ENCODE measurements at places on chromosomes 5 and 9. TPM values are rescaled to one million over a fixed set of nuclear protein-coding genes. Genes with fewer than 3 reads are reported as not detected.

- DNase-seq, result no peak
These were observed 2.6 kb downstream of the EXOC3 start for GRCh38 chr5:445591-445990.

GRCh38 chr5:142717582-142718215 is 31.8 kb upstream of the FGF1 start:
- DNase-seq, result no peak

GRCh38 chr9:38358390-38359296 is 33.9 kb upstream of the ALDH1B1 start:
- peak; percentile 11 for DNase-seq

GRCh38 chr9:117951127-117951526 is 246.9 kb downstream of the TLR4 start:
- DNase-seq, result no peak

DNA sequence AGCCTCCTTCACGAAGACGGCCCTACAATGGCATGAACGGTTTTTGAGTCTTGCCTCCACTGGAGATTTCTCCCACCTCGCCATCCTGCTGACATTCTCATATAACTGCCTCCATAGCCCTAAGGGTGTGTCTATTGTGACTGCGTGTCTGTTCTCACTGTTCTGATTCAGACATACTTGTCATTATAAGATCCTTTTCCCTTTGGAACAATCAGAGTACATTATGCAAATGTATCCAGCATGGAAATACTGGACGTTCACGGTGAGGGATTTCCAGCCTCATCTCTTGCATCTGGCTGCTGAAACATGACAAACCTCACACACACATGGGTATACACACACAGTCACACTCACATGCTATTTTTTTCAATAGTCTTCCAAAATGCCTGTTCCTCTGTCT is 402.1 kb downstream of the DIRAS2 start:
- DNase-seq, result no peak

DNA sequence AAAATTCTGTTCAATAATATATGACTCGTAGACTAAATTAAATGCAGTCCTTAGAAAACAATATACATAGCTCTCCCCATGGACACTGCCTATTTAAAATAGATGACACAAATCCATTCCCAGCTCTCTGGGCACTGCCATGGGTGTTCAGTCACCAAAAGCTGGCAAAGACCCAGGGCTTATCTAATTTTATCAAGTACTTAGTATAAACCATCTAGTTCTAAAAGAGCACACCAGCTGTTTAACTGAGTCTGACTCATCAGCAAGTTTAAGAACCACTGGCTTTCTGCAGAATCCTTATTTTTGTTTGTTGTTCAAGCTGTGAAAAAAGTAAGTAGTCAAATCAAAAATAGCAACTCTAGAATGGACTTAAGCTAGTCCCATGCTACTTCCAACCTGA is 107.6 kb downstream of the PLPP1 start:
- DNase-seq, result no peak

GRCh38 chr9:21443849-21444625 is 3.8 kb downstream of the IFNA1 start:
- DNase-seq, result no peak

DNA sequence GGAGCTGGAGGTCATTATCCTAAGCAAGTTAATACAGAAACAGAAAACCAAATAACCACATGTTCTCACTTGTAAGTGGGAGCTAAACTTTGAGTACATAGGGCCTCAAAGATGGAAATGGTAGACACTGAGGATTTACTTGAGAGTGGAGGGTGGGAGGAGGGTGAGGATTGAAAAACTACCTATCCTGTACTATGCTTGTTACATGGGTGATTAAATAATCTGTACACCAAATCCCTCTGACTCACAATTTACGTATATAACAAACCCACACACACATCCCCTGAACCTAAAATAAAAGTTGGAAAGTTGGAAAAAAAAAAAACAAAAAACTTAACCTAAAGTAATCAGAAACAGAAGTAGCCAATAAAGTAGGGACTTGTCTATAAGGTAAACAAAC is 48.8 kb upstream of the LARP1 start:
- DNase-seq, result no peak

- DNase-seq, result no peak
These were observed 44.8 kb upstream of the CYLC2 start for GRCh38 chr9:102950346-102950745.

DNA sequence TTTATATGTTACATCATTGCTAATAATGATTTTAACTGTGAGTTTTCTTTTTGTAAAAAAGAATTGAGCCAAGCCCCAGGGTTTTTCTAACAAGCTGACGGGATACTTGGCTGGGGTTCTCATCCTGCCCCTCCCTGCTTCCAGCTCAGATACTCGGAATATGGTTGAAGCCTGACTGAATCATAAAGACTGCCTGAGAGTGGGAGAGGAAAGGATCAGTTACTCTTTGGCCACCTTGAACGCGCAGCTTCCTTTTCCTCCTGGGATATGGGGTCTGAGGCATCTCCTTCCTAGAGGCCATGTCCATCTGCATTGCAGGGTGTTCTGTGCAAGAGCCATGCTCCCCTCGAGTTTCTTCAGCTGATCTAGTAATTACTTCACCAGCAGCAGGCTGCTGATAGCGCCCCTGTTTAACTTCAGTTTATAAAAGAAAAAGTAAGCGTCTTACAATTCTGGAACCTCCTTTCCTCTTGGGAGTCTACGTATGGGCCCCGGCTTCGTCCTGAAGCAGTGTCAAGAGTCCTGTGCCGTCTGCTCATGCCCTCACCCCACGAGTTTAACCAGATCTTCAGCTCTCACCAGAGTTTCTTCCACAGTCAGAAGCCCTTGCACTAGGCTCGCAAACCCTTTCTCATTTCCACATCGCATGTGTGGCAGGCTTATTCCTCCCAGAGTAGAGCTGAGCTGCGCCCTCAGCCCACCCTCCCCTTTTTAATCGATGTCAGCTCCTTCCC is 130.0 kb downstream of the MVB12B start:
- DNase-seq, result no peak

GRCh38 chr5:5078009-5078897 is 61.9 kb upstream of the ADAMTS16 start:
- no peak for DNase-seq

DNA sequence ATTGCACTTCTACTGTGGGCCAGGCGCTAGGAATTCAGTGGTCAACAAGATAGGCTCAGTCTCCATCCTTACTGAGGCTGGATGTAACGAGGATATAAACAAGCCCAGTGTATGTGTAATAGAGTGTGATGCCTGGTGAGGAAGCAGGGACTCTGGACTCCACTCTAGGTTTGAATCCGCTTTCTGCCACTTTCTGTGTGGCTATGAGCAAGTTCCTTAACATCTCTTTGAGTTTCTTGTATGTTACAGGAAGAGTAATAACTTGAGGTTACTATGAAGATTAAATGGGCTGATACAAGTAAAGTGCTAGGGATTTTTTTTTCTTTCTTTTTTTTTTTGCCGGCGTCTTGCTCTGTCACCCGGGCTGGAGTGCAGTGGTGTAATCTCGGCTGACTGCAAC is 12.4 kb downstream of the DOCK2 start:
- DNase-seq, result no peak

GRCh38 chr5:1751026-1751863 is 48.4 kb downstream of the MRPL36 start:
- DNase-seq, result no peak

DNA sequence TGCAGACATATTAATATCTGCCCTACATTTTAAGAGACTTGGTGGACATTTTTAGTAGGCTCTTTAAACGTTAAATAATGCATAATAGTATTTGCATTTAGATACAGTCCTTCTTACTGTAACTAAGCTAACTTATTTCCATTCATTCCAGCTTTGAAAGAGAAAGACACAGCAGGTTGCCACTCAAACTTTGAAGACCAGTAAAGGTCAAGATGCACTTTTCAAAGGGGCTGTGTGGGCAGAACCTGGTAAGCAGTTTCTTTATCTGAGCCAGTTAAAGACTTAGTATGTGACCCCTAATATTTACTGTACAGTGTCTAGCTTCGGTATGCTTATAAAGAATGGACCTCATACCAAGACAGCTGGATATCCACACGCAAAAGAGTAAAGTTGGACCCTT is 20.8 kb downstream of the PLGRKT start:
- DNase-seq, result no peak

- DNase-seq, result no peak
These were observed 431.0 kb upstream of the SLC30A5 start for GRCh38 chr5:68662804-68663307.

DNA sequence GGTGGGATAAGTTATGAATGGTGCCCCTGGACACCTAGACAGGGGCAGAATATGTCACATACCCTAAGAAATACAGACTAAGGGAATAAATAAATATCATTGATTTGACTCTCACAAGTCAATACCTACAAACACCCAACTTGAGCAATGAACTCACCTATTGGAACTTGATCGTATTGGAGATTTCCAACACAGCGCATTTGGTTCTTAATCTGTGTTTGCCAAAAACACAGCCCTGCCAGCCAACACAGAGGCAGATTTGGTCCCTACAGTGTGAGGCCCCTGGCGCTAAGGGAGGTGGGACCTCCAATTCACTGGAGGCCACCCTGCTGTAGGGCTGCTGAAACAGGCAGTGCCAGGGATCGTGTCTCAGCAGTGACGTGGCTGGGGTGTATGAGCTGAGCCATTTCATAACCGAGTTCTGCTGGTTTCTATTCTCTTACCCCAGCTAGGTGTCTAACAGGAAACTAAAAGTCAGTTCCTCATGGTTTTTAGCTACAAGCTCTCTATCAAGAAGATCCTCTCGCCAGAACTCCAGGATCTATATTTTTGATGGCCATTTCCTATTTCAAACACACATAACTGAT is 84.5 kb downstream of the SLC1A1 start:
- no peak for DNase-seq

DNA sequence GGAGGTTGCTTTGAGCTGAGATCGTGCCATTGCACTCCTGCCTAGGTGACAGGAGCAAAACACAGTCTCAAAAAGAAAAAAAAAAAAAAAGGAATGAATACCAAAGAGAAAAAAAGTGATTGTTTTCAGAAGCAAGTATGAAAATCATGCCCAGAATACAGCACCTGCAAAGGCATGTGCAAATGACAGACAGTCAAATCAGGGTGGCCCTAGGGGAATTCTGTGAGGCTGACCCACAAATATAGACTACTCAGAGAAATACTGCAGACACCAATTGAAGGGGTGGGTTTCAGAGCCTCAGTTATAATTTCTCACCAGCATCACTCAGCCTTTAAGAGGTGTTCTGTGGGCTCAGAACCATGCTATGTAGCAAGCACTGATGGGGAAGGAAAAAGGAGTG is 28.6 kb downstream of the DCAF12 start:
- no peak for DNase-seq

DNA sequence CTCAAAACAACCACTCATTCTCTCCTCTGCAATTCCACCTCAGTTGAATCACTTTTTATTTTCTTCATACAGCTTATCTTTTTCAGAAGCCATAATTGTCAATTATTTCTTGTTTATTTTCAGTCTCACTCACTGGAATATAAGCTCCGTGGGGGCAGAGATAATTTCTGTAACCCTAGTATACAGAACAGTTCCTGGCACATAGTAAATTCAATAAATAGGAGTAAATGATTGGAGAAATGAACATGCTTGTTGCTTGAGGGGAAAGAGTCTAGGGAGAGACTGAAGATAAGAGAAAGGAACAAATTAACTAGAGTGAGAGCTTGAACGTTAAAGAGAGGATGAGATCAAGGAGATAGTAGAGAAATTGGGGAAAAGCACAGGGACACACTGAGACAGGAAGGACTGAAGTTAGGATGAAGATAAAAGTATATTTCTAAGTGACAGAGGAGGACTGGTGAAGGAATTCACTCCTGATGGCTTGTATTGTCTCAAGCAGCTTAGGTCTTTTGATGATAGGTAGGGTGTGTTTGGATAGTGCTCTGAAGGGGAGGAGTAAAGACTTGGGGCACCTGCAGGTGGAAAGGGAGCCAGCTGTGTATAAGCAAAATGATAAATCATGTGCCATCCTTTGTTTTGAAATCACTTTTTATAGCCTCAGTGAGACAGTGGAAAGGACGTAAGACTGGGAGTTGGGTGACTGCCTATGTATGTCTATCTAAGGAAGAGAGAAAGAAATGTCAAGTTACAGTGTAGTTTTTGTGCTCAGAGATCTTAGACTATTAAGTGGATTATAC is 2.2 kb downstream of the NAA35 start:
- no peak for DNase-seq

DNA sequence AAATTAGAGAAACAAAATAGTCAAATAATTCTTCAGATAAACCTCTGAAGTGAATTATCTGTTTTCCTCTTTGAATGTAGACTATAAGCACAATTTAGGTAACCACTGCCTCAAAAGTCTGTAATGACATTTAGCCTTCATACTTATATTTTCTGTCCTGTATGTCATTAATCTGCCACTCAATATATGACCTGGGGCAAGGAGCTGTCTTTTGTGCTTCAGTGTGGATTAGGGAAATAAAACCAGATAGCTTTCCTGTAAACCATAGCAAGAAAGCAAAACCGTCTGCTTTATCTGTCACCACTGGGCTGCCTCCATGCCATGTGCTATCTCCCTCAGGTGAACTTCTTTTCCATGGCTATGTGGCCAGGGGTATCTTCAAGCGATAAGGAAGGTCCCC is 606.6 kb upstream of the C9orf72 start:
- DNase-seq, result no peak

- DNase-seq, result no peak
These were observed 53.1 kb downstream of the SLC44A1 start for GRCh38 chr9:105297442-105298075.

DNA sequence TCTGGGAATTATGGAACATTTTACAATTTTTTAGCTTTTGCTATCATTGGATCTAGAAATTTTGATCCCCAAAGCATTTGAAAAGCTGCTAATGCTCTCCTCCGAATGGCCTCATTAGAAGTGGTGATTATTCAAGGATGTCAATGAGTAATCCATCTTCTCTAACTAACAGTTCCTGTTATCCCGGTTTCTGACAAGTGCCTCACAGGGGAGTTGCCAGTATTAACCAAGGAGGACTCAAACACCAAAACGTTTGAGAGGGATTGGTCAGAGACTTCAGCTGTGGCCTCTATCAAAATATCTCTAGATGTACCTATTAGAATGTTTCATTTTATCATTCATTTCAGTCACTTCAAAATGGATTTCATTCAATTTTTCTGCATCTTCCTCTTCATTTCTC is 208.3 kb upstream of the ITGA1 start:
- DNase-seq, result no peak

The ENTPD2 gene
- total RNA-seq, result 2.7 TPM

The CHSY3 gene
- total RNA-seq, result 0.57 TPM

The TMEM174 gene
- total RNA-seq, result not detected

The PDZD2 gene
- 59.4 TPM for total RNA-seq

The KCNV2 gene
- total RNA-seq, result not detected

The FCN2 gene
- not detected for total RNA-seq

The MTAP gene
- total RNA-seq, result 20.4 TPM

The GRXCR2 gene
- 5.5 TPM for total RNA-seq

The PCDHGB5 gene
- total RNA-seq, result 6.1 TPM

The BTNL9 gene
- 37.6 TPM for total RNA-seq

The SPOCK1 gene
- total RNA-seq, result 35.5 TPM

The DNAJC21 gene
- 55.5 TPM for total RNA-seq
